ENCODE measurements at places on chromosomes 1 and 21.

- ATAC-seq: no peak
These were observed 189.6 kb downstream of the KAZN start for GRCh38 chr1:14788080-14788479.

GRCh38 chr1:151157067-151157531 lies 650 bp downstream of the TNFAIP8L2 start:
- ATAC-seq: peak; percentile 67

GRCh38 chr1:43992232-43992995 lies 1.0 kb downstream of the CCDC24 start:
- ATAC-seq: no peak

GRCh38 chr21:37237764-37238163 lies 29.4 kb downstream of the VPS26C start:
- ATAC-seq: no peak

DNA sequence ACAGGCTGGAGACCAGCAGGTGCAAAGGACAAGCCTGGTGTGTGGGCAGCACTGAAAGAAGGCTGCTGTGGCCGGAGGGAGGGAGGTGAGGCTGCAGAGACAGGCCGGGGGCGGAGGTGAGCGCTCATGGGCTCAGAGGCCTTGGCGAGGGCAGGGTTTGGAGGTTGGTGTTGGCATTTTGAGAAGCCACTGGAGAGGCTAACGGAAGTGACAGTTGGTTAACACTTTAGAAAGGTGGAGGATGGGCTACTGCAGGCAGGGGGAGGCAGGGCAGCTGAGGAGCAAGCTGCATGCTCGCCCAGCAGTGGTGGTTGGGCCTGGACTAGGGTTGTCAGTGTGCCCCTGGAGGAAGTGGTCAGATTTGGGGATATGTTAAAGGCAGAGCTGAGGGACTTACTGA lies 37.5 kb downstream of the QSOX1 start:
- no peak for ATAC-seq

- peak; percentile 45 for ATAC-seq
These were observed 25.4 kb downstream of the IVNS1ABP start for GRCh38 chr1:185291652-185292051.

- no peak for ATAC-seq
These were observed 223.0 kb downstream of the PLA2G4A start for GRCh38 chr1:187051618-187052232.

DNA sequence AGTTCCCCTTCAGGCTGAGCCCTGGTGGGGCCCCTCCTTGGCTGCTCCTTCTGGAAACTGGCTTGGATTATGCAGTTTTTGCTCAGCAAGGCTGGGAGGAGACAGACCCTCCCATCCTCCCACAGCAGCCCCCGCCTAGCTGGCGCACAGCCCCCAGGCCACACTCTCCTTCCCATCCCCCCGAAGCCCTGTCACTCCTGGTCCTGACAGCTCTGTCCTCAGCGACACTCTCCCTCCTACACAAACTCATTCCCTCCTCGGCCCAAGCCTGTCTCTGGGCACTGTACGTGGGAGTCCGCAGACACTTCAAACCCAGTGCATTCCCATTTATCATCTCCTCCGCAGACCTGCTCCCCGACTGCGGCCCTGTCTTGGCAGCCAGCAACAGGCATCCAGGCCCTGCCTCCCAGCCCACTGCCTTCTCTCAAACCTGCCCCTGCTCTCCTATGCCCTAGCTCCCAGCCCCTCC lies 25.0 kb upstream of the EPHB2 start:
- ATAC-seq: no peak

- ATAC-seq: no peak
These were observed 32.8 kb upstream of the S1PR1 start for GRCh38 chr1:101203820-101204540.

GRCh38 chr1:32539584-32540571 lies 651 bp downstream of the ZBTB8A start:
- ATAC-seq: peak; percentile 70

DNA sequence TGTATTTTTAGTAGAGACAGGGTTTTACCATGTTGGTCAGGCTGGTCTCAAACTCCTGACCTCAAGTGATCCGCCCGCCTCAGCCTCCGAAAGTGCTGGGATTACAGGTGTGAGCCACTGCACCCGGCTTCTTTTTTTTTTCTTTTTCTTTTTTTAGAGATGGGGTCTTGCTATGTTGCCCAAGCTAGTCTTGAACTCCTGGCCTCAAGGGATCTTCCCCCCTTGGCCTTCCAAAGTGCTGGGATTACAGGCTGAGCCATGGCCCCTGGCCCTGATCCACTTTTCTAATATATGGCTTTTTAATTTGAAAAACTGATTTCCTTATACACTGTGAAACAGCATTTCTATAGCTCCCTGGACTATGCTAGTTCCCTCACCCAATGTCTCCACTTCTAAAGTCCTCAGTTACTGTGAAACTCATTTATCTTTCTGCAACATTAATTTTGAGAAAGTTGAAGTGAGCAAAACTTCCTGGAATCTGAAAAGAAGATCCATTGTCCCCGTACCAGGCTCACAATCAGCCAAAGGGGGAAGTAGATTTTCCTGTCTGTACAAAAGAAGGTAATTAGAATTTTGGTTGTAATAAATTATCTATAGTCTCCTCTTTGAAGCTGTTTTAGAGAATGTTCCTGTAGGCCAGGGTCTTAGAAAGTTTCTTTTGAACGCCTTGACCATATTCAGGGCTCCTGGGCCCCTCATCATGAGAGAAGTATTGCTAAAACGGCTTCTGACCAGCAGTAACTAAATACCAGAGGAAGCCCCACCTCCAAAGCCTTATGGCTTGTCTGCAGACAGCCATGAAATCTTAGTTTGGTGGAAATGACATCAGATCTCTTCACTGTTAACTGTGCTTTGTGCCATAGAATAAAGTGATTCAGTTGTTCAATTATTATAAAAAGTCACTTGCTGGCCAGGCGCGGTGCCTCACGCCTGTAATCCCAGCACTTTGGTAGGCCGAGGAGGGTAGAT lies 34.9 kb downstream of the DEGS1 start:
- ATAC-seq: no peak

DNA sequence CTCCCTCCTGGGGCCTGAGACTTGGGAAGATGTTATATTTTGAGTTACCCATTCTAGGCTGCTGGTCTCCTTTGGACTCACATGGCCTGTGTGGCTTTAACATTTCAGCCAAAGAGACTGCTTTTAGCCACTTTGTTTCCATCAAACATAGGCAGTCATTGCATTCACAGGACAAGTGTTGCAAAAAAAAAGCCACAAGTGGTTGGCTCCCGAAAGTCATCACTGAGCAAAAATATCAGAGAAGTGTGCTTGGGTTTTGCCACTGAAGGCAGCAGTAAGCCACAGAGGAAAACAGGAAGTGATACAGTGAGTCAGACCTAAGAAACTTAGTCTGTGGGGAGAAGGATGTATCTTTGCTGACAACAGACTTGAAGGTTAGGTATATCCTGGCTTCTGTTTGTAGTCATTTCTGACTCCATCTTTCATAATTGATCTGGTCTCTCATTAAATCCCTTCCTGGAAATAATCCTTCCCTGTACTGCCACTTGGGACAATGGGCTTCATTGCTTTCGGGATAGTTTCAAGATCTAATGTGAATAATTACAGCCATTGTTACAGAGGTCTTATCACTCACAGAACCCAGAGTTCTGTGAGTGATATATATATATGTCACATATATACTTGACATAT lies 80.9 kb downstream of the COLGALT2 start:
- peak; percentile 96 for ATAC-seq

DNA sequence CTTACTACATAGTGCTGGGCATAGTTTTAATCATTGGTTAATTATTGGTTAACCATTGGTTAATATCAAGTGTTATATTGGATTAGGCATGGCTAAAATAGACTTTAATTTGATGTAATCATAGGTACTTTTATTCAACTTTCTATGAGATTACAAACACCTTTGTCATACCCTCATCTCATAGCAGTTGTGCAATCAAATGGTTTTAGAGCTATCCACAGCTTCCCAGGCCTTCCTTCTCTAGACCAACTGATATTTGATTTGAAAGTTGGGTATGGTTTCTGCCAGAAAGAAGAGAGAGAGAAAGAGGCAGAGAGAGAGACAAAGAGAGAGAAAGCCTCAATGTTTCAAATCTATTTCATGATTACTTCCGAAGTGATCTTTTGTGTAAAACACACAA lies 9.6 kb upstream of the RGS1 start:
- no peak for ATAC-seq

DNA sequence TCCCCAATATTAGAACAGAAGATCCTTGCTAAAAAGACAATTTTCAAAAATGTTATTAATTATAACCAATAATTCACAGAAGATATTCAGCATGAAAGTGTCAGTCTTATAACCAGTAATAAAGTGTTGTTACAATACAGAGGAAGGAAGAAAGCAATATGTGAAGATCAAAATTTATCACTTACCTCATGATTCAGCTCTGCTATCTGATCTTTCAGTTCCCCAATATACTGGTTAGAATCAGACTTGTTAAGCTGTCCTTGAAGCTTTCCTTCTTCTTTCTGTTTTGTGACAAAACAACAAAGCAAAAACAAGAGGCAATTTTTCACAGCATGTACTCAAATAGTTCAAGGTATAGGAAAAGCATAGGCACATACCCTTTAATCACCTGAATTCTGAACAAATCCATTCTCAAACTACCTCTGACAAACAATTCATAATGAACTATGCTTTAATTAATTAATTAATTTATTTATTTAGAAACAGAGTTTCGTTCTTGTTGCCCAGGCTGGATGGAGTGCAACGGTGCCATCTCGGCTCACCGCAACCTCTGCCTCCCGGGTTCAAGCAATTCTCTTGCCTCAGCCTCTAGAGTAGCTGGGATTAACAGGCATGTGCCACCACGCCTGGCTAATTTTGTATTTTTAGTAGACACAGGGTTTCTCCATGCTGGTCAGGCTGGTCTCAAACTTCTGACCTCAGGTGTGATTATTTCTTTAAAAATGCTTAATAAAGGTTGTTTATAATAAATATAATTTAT lies 76.9 kb upstream of the GFI1 start:
- peak; percentile 82 for ATAC-seq

- no peak for ATAC-seq
These were observed 33.0 kb downstream of the ADGRL2 start for GRCh38 chr1:81833722-81834121.

DNA sequence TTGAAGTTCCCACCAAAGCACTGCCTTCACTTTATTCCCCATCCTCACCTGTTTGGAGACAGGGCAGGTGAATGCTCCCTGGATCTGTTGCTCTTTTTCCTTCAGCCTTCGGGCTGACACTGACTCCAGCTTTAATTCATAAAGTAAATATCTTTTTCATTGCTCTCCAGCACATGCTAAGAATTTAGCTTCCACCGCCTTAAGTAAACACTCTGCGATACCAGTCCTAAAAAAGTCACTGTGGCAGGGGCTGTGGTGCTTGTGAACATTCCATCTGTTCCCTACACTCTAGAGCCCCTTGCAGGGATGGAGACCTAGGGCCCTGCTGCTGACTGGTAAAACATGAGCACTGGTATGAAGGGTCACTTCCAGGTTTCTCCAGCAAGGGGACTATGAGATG lies 896 bp upstream of the PLA2G2A start:
- ATAC-seq: peak; percentile 4

DNA sequence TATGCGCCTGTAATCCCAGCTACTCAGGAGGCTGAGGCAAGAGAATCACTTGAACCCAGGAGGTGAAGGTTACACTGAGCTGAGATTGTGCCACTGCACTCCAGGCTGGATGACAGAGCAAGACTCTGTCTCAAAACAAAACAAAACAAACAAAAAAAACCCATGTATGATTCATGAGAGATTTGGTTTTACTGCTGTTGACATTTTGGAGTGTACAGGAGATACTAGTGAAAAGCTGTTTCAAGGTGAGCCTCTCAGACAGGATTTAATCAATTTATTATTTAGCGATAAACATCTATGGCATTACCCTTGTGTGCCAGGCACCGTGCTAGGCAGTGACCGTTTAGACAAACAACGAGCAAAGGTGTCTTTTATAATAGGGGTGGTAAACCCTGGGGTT lies 16.5 kb downstream of the LHX4 start:
- no peak for ATAC-seq

GRCh38 chr1:222275729-222276465 lies 272.0 kb downstream of the HHIPL2 start:
- no peak for ATAC-seq

DNA sequence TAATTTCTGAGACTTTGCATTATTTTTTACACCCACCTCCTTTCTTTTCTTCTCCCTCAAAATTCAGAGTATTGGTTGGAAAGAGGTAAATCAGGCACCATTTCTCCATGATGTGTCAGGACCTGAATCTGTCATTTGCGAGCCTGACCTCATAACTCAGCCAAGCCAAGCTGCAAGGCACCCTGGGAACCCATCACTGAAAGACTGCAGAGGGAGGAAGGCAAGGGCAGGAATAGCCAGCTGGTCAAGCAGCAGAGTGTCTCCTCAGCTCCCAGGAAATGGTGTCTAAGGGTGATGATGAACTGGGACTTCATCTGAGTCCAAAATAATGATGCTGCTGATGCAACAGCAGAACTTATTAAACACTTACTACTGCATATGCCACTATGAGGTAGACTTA lies 556.6 kb downstream of the OMA1 start:
- ATAC-seq: no peak

DNA sequence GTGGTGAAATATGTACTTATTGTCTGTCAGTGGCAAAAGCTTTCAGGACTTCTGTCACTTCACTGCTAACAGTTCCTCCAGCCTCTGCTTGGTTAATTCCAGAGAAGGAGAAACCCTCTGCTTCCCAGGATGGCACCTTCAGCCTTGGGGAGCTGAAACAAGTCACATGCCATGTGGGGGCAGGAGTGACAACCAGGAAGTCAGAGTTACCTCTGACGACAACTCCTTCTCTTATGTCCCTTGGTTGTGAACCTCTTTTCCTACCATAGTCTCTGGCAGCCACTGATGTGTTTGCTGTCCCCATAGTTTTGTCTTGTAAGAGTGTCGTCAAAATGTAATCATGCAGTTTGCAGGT lies 53.6 kb downstream of the FCRL5 start:
- ATAC-seq: no peak

DNA sequence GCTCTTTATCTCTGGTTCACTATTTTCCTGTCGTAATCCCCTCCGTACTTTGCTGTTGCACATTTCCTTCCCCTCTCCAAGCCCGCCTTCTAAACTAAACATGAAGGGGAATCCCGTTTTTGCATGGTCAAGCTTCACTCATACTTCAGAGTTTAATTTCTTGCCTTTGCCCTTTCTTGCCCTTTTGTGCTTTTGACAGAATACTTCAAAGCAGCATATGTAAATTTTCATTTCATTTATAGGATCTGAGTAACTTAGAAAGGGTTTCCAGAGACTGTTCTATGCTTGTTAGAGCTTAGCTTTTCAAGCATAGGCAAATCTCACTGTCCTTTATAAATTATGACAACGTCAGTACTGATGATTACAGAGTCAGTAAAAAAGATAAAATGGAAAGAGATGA lies 27.7 kb downstream of the SPATA45 start:
- ATAC-seq: peak; percentile 90

DNA sequence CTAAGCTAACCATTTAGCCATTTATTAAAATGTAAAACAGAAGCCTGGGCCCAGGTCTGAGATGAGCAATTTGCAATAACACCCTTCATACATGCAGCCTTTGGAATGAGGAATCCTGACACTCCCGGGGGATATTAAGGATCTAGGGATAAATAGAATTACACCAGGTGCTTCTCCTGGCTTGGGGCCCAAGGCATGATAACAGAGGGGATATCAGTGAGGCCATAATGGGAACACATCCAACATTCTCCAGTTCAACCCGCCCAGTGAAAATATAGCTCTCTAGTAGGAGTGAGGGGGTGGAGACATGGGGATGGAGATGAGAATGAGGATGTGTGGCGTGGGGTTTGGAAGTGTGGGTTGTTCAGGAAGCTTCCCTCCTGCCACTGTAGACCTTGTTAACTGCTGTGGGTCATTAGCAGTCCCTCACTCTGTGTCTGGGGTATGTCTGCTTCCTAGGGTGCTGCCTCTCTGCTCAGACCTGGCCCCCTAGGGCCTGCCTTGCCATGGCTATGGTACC lies 57.9 kb upstream of the KANK4 start:
- no peak for ATAC-seq

GRCh38 chr1:15075817-15076216 lies 77.7 kb upstream of the TMEM51 start:
- ATAC-seq: peak; percentile 6
